Fibroblast of upper back skin (primary cell): ENCODE measurements at places on chromosomes 6 and 20.

DNA sequence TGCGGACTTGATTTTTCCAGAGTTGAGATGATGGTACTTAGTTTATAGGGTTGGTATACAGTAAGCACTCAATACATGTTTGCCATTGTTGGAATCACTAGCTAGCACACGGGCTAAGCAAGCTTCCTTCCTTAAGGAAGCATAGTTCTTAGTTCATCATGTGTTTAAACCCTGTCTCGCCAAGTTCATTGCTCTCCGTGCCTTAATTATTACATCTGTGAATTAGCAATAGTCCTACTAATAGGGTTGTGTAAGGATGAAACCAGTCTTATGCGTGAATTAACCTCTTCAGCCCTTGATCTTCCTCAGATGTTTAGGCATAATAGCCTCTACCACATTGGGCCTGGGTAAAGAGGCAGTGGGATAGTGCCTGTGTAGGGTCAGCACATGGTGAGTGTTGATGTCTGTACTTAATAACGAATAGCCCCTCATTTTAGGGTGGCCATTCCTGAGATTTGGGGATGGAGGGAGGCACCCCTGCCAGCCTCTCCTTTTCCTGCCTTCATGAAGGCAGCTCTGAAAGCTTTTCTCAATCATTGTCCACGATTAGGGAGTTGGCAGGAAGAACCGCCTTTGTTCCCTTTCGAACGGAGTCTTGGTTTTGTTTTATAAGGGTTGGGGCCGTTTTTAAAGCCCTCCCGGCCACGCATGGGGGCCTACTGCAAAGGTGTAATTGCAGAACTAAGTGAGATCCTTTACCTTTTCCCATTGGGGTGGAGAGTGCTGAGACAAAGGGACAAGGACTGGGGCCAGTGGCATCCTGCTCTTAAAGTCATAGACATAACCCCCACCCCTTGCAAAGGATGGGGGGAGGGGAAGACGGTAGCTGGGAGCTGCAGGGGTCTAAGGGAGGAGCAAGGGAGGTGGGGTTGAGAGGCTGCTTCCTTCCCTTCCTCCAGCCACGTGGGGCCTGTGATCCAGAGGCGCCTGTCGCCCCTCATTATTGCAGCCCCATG lies 2.1 kb downstream of the DNMT3B start:
- no peak for DNase-seq

DNA sequence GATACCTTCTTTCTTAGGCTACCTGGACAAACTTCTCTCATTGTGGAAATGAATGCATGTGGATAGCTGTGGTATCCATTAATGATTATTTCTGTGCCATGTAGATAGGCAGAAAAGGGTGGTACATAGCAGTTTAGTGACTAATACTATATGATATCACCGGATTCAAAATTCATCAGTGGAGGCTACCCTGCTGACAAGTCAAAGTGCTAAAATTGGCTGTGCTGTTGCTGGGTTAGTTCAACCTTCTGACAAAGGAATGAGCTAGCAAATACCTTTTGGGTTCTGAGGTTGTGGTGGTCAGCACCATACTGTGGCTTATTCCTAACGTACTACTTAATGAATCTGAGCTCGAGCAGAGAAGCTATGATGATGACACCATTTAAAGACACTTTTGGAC lies 109.1 kb downstream of the TFAP2B start:
- no peak for DNase-seq

- peak; percentile 68 for DNase-seq
These were observed 27.9 kb upstream of the NT5E start for GRCh38 chr6:85421972-85422371.

GRCh38 chr6:21840428-21840827 lies 246.9 kb downstream of the SOX4 start:
- peak; percentile 32 for DNase-seq

GRCh38 chr6:157892363-157892877 lies 69.4 kb downstream of the SNX9 start:
- DNase-seq: no peak

- DNase-seq: peak; percentile 49
These were observed 460.4 kb upstream of the MARCKS start for GRCh38 chr6:113396730-113397129.

- peak; percentile 65 for DNase-seq
These were observed at the start of gene DAAM2 for GRCh38 chr6:39791850-39792539. Gene DAAM2 (plus strand): TSS chr6:39792376. CDS start chr6:39856303, 63,927 bp downstream.

- no peak for DNase-seq
These were observed 16.7 kb downstream of the BTN2A1 start for GRCh38 chr6:26474439-26474881.

DNA sequence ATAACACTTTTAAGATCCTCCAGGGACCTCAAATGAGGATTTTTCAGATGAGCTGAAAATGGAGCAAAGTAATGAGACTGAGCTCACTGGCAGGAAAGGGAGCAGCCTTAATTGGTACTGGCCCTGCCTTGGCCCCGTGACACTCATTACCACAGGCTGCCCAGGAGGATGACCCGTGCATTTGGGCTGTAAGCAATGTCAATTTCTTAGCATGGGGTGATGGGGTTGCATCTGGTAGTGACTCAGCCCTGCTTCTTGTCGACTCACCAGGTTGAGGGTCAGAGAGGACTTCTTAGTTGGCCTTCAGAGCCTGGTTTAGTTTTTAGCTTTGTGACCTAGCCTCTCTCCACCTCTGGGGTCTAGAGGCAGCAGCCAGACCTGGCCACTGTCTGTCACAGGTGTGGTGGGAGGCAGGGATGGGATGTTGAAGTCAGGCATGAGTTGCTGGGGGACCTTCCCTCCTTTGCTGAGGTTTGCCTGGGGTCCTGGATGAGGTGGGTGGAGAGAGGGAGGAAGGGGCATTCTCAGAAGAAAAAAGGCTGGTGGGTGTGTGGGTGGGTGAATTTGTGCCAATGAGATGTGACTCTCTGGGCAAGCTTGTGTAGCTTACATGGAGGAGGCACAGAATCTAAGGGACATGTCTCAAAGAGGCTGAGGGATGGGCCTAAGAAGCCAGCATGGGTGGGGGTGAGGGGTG lies 25.9 kb upstream of the EPB41L1 start:
- peak; percentile 61 for DNase-seq

DNA sequence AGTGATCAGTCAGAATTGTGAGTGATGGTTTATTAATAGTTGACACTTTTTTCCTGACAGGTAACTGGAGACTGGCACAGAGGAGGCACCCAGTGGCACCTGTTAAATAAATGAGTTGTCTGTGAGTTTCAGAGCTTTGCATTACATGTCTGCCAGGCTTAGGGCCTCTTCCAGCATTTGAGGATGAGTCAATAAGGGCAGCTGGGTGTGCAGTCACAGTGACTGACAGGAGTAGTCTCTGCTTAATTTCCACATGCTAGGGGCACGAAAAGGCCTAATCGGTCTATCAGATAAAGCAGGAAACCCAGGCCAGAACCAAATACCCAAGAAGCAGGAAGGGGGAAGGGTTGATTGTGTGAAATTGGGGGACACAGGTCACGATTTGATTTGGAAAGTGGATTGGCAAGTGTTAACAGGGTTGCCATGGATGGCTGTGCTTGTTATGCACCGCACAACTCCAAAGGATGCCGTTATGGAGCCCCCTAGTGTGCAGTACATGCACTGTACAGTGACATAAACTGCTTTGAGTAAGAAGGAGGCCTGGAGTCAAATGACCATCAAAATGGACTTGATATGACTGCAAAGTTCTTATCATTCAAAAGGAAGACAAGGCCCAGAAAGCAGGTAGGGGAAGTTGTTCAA lies 111.9 kb upstream of the GGTLC1 start:
- DNase-seq: peak; percentile 46

DNA sequence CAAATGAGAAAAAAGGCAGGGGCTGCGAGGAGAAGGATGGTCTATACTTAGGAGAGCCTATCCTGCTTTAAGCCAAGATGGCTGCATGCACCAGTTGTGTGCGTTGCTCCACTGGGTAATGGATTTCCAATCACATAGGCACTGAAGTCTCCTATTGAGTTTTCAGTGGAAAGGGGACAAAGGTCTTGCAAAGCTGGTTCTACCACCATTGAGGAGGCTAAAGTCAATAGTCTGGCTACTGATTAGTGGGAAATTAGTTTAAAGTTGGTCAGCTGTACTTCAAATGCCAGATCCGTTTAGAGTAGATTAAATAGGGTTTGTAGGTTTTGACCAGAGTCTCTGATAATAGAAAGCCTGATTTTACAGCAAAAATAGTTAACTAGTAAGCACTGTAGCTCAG lies 104.9 kb downstream of the SESN1 start:
- no peak for DNase-seq

GRCh38 chr6:51019806-51020205 lies 201.1 kb downstream of the TFAP2B start:
- DNase-seq: no peak

DNA sequence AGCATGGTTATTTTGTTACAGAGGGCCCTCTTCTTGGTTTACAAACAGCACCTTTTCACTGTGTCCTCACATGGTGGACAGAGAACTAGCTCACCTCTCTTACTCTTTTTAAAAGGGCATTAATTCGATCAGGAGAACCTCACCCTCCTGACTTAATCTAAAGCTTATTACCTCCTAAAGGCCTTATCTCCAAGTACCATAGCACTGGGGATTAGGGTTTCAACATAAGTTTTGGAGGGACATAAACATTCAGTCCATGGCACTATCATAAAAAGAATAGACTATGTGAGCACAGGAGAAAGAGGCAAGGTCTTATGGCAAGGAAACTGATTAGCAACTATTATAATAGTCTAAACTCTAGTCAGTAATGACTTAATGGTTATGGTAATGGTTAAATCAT lies 736.2 kb upstream of the ADGRB3 start:
- no peak for DNase-seq

DNA sequence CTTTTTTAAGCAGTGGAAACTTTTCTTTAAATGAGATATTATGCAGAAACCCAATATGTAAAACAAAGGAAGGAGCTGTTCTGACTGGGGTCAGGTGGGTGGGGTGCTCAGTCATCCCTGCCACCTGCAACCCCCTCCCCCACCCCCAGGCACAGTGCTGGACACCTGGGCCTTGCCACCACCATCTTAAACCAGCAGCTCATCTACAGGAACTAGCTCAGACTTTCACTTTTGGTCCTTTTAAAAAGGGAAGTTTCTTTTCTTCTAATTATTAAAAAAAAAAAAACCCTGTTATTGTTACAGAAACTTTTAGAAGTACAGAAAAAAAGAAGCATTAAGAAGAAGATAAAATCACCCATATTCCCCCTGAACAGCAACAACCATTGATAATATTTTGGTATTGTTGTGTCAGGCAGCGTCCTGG lies 37.1 kb downstream of the PPP1R16B start:
- DNase-seq: no peak

DNA sequence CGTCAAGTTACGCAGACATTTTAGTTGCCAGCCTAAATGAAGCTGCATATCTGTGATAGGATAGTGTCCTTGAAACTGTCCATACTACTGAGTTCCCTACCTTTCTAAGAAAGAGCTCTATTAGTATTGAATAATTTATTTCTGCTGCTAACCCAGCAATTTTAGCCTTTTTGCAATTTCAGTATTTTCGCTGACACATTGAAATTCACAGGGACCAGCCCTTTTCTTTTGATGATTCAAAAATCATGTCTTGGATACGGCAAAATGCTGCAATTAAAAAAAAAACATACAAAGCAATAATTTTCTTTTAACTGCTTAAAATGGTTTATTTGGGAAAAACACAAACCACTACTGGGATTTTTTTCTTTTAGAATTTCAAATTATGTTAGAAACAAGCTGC lies 563.3 kb downstream of the TBC1D32 start:
- DNase-seq: no peak

DNA sequence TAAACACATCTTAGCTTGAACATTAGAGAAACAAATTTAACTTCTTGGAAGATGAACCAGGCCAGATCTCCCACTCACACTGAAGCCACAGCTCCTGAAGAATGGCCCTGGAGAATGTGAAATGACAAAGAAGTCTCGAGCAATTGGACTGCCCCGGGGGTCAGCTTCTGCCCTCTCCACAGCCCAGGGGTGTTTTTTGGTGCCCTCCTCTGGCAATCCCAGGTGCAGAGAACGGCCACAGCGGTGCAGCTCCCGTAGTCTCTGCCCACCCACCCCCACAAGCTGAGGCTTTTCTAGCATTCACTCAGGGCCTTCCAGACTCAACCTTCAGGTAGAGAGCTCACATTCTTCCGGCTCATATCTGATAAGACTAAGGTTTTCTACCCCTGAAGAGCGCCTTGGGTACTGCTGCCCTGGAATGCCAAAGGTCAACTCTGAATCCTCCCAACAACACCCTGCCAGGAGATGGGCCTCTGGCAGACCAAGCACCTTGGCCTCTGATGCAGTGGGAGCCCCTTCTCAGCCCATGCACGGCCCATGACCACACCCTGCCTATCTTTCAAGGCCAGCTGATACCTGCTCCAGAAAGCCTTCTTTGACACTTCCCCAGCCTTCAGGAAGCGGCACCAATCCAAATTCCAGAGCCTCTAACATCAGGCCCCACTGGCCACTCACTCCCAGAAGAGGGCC lies 208.3 kb downstream of the SYNDIG1 start:
- DNase-seq: no peak

DNA sequence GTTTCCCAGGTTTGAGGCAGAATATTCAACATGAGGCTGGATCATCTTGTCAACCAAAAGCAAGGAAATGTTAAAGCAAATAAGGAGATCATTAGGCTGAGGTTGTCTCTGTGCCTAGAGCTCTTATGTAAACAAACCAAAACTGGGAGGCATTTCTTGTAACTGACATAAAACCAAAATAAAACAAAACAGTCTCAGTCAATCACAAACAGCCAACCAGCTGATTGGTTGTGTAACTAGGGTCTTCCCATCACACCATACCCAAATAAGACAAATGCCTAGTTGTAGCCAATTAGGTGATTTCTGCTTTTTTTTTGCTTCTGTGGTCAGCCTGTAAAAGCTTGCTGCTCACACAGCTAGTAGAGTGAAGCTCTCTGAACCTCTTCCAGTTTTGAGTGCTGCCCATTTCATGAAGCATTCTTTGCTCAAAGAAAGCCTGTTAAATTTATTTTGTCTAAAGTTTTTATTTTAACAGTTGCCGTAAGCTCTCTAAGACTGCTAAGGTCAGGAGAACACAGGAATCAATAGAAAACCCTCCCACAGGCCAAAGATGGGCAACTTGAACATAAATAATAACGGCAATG lies 8.9 kb upstream of the FITM2 start:
- DNase-seq: no peak

DNA sequence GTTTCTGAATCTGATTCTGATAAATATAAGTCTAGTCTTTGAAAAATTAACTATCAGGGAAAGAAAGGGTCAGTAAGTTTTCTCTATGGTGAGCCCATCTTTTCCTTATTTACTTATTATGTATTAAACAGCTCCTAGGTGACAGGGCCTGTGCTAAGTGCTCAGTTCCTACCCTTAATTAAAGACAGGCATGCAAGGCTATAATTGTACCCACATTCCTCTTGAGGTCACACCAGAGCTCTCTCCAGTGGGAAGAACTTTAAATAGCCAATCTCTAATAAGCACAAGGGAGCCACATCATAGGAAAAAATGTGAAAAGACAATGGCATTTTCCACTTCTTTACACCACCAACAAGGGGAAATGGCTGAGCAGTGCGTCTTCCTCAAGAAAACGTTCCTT lies 421.8 kb upstream of the SLC35B3 start:
- DNase-seq: no peak

DNA sequence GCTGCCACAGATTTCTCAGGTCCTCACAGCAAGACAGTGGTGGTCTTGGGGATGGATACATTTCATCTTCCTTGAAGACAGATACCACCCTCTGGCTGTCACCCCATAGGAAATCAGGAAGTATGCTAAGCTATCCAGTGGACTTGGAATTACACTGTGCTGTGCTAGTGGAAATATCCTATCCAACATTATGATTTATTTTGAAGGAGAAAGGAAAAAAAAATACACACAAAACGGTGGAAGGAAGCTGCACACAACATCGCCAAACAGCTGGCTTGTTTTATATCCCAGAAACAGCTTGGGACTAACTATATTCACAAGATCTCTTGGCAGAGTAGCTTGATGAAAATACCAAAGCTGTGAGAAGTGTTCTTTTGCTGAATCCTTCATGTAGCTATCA lies 257.6 kb downstream of the LAMA2 start:
- DNase-seq: peak; percentile 37
